PC-9 (cell line): ENCODE measurements at places on chromosomes 5 and 9. TPM values are rescaled to one million over a fixed set of nuclear protein-coding genes. Genes with fewer than 3 reads are reported as not detected.
A peak's percentile ranks its signal among the peaks of the same experiment; 100 is the strongest.

- DNase-seq, result no peak
- no peaks in the 10 kb centered on the region for H3K36me3 ChIP-seq
- no peak overlapping the region for H3K27ac ChIP-seq
- no peaks in the 10 kb centered on the region for H3K4me1 ChIP-seq
- H3K4me3 ChIP-seq, result no peak overlapping the region
- H3K27me3 ChIP-seq, result no peaks in the 10 kb centered on the region
These were observed 1565.0 kb upstream of the WWC1 start for GRCh38 chr5:166726406-166726805.

DNA sequence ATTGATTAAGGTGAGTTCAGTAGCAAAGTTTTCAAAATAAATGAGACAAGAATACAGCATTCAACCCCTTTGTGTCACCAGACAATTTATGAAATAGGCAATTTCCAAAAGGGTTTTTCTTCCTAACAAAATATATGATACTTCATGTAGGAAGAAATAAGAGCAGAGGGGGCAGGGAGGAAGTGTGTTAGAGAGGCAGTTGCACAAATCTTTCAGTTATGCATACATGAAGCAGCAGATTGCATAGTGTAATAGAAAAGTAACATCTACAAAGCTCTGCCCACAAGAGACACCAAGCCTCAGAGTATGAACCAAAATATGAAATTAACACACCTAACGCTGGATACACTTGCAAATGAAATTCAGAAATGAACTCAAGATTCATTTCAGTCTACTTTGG, 157.0 kb downstream of the DENND1A start:
- no peak overlapping the region for H3K4me3 ChIP-seq
- H3K27me3 ChIP-seq, result no peaks in the 10 kb centered on the region
- no peak for DNase-seq
- no peak overlapping the region for H3K27ac ChIP-seq

DNA sequence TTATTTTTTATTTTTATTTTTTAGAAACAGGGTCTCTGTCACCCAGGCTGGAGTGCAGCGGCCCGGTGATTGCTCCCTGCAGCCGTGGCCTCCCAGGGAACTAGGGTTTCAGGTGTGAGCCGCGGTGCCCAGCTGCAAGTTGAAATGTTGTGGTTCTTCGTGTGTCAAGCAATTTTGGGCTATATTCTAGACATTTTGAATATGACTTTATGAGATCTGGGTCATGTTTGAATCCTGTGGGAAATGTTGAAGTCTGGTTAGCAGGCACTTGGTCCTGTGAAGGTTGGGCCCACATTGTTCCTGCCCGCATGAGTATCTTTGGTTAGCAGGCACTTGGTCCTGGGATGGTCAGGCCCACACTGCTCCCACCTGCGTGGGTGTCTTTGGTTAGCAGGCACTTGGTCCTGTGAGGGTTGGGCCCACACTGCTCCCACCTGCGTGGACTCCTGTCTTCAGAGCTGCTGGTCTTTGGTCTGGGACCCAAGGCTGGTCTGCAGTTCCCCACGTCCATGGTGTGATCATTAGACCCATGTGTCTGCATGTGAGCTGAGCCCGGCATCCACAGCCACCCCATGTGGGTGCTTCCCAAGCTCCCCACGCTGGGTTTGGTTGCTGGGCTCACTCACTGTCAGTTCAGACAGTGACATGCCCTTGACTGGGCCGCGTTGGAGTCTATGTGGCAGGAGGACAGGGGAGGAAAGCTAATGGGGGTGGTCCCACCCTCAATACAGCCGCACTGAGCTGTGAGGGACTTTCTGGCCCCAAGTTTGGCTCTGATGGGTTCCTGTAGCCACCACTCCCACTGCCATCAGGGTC, 7.1 kb downstream of the FBXW5 start:
- H3K4me3 ChIP-seq, result no peak overlapping the region
- H3K27ac ChIP-seq, result no peak overlapping the region
- peaks cover 4% of the 10 kb centered on the region for H3K36me3 ChIP-seq
- no peaks in the 10 kb centered on the region for H3K4me1 ChIP-seq

DNA sequence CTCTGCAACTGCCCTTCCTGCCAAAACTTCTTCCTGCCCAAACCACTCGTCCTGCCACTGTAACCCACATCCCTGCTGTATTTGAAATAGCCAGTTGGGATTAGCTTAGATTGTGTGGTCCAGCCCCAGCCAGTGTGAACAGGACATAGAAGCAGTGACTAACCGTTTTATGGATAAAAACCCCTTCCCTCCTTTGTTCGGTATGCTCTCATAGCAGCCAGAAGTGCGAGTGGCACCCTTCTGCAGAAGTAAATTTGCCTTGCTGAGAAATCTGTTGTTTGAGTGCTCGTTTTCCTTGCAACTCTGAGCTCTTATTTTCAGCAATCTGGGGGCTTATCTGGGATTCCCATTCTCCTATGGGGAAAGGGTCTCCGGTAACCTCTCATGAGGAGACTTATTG, 470.0 kb downstream of the PRDM9 start:
- no peaks in the 10 kb centered on the region for H3K36me3 ChIP-seq
- no peak overlapping the region for H3K4me3 ChIP-seq
- H3K27ac ChIP-seq, result no peak overlapping the region
- H3K27me3 ChIP-seq, result no peaks in the 10 kb centered on the region

DNA sequence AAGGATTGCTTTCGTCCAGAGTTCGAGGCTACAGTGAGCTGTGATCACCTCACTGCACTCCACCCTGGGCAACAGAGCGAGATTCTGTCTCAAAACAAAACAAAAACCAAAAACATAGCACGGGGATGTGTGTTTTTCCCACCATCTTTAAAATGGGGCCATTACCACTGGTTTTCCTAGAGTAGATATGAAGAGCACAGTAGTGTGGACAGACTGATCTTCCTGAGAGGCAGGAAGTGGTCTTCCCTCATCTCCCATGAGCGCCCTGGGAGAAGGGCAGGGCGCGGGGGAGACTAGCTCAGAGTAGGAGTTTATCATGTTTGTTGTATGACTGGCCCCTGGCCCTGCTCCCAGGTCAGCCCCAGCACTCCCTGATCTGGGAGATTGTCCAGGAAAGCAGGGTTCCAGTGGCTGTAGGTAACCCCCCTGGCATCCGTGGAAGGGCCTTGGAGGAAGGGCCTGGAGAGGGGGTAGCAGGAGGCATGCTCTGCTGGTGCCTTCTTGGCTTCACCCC, 2.3 kb downstream of the SUSD3 start:
- H3K36me3 ChIP-seq, result no peaks in the 10 kb centered on the region
- DNase-seq, result no peak
- no peaks in the 10 kb centered on the region for H3K27me3 ChIP-seq

DNA sequence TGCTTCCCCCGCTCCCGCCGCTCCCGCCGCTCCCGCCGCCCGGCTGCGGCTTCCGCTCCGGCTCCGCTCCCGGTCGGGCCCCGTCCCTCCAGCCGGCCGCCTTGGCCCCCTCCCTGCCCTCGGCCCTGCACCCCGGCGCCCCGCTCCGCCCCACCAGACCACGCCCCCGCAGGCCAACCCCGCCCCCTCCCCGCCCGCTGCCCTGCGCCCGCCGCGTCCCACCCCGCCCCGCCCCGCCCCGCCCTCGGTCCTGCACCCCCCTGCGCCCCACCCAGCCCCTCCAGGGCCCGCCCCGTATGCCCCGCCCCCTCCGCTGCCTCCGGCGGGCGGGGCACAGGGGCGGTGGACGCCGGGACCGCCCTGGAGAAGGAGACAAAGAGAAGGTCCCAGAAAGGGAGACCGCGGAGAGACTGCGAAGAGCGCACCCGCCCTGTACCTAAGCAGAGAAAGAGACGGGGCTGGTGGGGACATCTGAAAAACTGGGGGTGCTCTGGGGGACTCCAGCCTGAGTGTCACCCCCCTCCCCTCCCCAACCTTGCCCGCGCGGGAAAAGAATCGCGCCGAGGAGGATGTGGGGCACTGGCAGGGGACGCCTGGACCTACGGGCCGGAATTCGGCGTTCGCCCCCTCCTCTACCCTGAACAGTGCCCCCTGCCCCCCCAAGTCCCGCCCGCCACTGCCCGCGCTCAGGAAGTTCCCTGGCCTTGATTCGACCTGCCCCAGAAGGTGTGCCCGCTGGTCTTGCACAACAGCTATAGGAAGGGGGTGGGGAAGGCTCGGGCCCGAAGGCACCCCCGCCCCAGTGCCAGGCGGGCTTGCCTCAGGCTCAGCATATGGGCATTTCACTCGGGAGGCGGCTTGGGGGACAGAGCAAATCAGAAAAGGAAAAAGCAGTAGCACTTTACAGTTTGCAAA, 42.8 kb upstream of the STXBP1 start:
- H3K4me3 ChIP-seq, result peak overlapping the region; percentile 87
- no peaks in the 10 kb centered on the region; the same call in 1 of the 2 replicates for H3K36me3 ChIP-seq
- H3K27me3 ChIP-seq, result no peaks in the 10 kb centered on the region
- peak overlapping the region; percentile 93 for H3K27ac ChIP-seq

DNA sequence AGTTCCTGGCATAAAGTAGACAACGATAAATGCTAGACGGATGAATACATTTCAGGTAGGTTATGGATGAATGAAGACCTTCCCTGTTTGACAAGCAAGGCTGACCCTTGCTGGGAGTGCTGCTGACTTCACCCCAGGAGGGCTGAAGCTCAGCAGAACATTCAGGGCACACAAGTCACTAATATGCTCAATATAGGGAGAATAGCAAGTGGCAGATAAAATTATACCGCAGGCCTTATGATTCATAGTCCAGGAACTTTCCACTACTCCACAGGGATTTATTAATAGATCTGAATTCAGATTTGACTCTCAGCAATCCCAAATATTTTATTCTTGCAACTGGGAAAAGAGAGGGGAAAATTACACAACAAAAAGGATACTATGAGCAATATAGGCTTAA, 38.2 kb upstream of the GRAMD2B start:
- no peaks in the 10 kb centered on the region for H3K36me3 ChIP-seq
- H3K27ac ChIP-seq, result peak overlapping the region; percentile 89
- H3K4me3 ChIP-seq, result peak overlapping the region; percentile 32; the same call in 1 of the 2 replicates
- H3K4me1 ChIP-seq, result peaks cover 53% of the 10 kb centered on the region

- H3K4me1 ChIP-seq, result no peaks in the 10 kb centered on the region
- no peak overlapping the region for H3K4me3 ChIP-seq
- DNase-seq, result no peak
- no peaks in the 10 kb centered on the region for H3K36me3 ChIP-seq
These were observed 172.8 kb upstream of the FSTL4 start for GRCh38 chr5:133785182-133785581.

DNA sequence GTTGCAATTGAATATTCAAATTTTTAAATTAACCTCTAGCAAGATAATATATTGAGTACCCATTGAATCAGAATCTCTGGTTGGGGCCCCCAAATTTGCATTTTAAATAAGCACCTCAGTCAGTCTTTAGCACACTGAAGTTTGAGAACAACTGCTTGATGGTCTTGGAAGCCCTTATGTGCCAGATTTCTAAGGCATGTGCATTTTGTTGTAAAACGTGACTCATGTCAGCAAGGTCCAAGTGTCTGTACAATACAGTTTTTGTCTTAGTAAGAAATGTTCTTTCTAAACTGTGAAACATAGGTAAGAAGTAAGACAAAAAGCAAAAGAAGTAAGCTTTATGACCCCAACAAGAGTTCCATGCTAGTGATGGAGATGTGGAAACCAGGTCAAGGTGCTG, 59.1 kb upstream of the PHF2 start:
- H3K4me3 ChIP-seq, result no peak overlapping the region
- no peaks in the 10 kb centered on the region for H3K4me1 ChIP-seq
- peaks cover 7% of the 10 kb centered on the region; the same call in 1 of the 2 replicates for H3K36me3 ChIP-seq

GRCh38 chr9:121292801-121293241, 24.9 kb downstream of the GSN start:
- H3K27ac ChIP-seq, result no peak overlapping the region
- peaks cover 26% of the 10 kb centered on the region for H3K4me1 ChIP-seq
- H3K36me3 ChIP-seq, result no peaks in the 10 kb centered on the region

DNA sequence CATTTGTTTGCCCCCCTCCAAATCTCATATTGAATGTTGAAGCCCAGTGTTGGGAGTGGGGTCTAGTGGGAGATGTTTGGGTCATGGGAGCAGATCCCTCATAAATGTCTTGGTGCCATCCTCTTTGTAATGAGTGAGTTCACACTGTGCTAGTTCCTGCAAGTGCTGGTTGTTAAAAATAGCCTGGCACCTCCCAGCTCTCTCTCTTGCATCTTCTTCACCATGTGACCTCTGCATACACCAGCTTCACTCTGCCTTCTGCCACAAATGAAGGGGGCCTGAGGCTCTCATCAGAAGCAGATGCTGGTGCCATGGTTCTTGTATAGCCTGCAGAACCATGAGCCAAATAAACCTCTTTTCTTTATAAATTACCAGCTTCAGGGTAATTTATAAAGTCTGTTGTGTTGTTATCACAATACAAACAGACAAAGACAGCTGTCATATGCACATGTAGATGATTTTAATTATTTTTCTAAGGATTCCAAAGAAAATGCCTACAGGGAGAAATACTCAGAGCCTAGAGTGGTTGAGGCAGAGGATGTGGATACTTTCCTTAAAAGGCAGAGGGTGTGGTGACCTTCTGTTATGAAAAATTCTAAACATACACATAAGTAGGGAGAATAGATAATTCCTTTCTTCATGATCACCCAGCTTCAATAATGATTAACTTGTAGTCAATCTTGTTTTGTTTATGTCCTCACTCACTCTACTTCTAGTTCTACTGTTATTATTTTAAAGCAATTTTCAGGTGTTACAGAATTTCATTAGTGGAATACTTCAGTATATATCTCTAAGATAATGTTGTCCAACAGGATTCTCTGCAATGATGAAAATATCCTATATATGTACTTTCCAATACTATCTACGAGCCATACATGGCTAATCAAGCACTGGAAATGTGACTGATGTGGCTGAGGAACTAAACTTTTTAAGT, 75.1 kb upstream of the RANBP6 start:
- no peaks in the 10 kb centered on the region for H3K36me3 ChIP-seq
- H3K4me1 ChIP-seq, result no peaks in the 10 kb centered on the region
- H3K4me3 ChIP-seq, result no peak overlapping the region
- no peaks in the 10 kb centered on the region for H3K27me3 ChIP-seq

The PCDHAC1 gene
- total RNA-seq, result 0.88 and 0.90 TPM in 2 replicates
